ENCODE measurements at places on chromosomes 1 and 21. TPM values are rescaled to one million over a fixed set of nuclear protein-coding genes. Genes with fewer than 3 reads are reported as not detected.

The KCNA3 gene
- total RNA-seq = 16.2 TPM

The WNT2B gene
- not detected for total RNA-seq

The DMBX1 gene
- total RNA-seq = not detected

The ITLN1 gene
- total RNA-seq = not detected

The TFF2 gene
- total RNA-seq = not detected

The NOTCH2 gene
- total RNA-seq = 41.3 TPM

The SOAT1 gene
- 58.7 TPM for total RNA-seq

DNA sequence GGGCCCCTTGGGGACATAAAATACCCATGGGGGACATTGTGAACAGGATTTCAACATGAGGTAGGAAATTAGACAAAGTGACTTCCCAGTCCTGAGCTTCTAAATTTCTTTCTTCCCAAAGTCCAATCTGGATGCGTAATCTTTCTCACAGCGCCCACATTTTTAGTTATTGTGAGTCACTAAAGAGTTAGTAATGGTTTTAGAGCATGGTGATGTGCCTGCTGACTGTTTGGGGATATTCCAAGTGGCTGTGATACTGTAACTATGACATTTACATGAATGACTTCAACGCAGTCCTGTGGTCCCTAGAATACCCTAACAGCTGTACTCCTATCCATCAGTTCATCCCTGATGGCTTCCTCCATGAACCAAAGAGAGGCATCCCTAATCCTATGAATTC, 224.0 kb upstream of the COA6 start:
- H3K36me3 ChIP-seq = no peaks in the 10 kb centered on the region
- DNase-seq = no peak
- no peaks in the 10 kb centered on the region for H3K4me1 ChIP-seq

DNA sequence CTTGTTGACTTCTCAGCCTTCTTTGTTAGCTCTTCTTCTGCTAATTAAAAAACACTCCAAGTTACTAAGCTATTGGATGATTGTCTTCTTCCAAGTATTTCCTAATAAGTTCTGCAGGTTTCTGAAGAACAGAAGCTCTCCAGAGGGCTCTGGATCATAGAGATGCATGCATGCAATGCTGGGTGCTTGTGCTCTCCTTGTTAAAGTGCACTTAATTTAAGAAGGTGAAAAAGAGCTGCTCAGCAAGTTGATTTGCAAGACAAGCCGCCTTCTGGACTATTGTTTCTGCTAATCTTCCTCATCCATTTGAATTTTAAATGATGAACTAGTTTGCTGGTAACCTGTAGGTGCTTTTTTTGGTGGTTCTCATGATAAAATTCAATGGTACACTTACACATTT, 16.1 kb downstream of the RRP15 start:
- peaks cover 35% of the 10 kb centered on the region for H3K4me1 ChIP-seq
- H3K4me3 ChIP-seq = no peak overlapping the region
- H3K27ac ChIP-seq = no peak overlapping the region
- no peaks in the 10 kb centered on the region for H3K27me3 ChIP-seq

DNA sequence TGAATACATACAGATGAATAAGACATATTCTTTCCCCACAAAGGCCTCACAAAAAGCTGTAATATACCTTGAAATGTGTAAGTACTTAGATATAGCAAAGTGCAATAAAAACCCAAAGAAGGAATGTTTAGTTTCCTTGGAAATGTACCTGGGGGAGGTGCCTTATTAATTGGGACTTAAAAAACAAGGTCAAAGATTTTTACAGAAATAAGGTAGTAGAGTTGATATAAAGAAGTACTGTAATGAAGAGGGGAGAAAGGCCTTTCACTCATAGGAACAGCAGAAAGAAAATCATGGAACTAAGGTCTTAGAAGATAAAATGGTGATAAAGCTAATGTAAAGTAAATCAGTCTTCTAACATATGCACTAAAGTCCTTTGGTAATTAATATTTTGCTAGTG, 153.9 kb upstream of the B3GALT2 start:
- peaks cover 2% of the 10 kb centered on the region for H3K27me3 ChIP-seq
- H3K4me1 ChIP-seq = peaks cover 6% of the 10 kb centered on the region
- no peaks in the 10 kb centered on the region for H3K36me3 ChIP-seq
- DNase-seq = no peak
- H3K27ac ChIP-seq = no peak overlapping the region
- no peak overlapping the region for H3K4me3 ChIP-seq

GRCh38 chr1:7010534-7011200, 225.4 kb downstream of the CAMTA1 start:
- no peaks in the 10 kb centered on the region for H3K4me1 ChIP-seq
- peaks cover under 1% of the 10 kb centered on the region for H3K27me3 ChIP-seq
- H3K27ac ChIP-seq = no peak overlapping the region
- no peak for DNase-seq
- no peaks in the 10 kb centered on the region for H3K36me3 ChIP-seq
- H3K4me3 ChIP-seq = no peak overlapping the region

- DNase-seq = no peak
- H3K4me1 ChIP-seq = peaks cover 35% of the 10 kb centered on the region
- H3K4me3 ChIP-seq = no peak overlapping the region
- H3K36me3 ChIP-seq = no peaks in the 10 kb centered on the region
- no peak overlapping the region for H3K27ac ChIP-seq
- peaks cover 36% of the 10 kb centered on the region for H3K27me3 ChIP-seq
These were observed 3.5 kb downstream of the TGFB2 start for GRCh38 chr1:218348628-218349071.

DNA sequence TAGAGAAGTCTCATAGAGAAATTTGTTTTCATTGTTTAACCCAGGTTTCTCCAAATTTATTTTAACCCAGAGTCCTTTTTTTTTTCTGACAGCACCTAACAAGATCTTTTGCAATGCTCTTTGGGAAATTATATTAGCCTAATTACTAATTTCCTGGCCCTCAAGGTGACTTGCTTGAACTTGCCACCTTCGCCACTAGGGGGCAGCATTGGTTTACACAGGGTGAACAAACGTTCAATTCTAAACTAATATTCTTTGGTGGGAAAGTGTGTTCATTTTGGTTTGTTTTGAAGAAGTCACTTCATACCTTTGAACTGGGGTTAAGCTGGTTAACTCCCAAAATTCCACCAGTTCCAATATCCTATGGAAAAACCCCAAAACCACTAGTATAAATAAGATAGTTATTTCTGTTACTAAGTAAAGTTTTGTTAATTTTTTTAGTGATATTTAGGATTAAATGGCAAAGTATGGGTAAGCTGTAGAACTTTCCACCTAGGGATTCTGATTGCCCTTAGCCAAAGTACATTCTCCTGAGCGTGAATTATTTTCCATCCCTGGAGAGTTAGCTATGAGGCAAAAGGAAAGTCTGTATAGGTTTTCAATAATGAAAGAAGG, 13.0 kb downstream of the CCDC190 start:
- H3K4me3 ChIP-seq = no peak overlapping the region
- no peaks in the 10 kb centered on the region for H3K4me1 ChIP-seq
- no peak overlapping the region for H3K27ac ChIP-seq
- no peaks in the 10 kb centered on the region for H3K36me3 ChIP-seq
- peak; percentile 89 for DNase-seq

DNA sequence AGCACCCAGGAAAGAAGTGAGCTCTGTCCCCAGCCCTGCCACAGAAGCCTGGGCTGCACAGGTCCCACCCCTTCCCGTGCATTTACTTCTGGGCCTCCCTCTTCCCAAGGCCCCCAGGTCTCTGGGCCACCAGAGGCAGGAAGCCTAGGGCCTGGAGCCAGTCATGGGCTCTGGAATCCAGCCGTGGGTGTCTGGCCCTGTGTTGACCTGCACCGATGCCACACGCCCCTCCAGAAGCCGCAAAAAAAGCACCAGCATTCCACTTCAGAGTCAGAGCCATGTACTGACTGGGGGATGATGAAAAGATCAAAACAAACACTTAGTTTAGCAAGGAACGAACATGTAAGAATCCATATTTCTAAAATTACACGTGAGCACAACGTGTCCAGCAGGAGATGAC, 141.7 kb downstream of the NPHP4 start:
- no peak for DNase-seq
- H3K36me3 ChIP-seq = no peaks in the 10 kb centered on the region
- peaks cover 2% of the 10 kb centered on the region for H3K27me3 ChIP-seq
- no peaks in the 10 kb centered on the region for H3K4me1 ChIP-seq

DNA sequence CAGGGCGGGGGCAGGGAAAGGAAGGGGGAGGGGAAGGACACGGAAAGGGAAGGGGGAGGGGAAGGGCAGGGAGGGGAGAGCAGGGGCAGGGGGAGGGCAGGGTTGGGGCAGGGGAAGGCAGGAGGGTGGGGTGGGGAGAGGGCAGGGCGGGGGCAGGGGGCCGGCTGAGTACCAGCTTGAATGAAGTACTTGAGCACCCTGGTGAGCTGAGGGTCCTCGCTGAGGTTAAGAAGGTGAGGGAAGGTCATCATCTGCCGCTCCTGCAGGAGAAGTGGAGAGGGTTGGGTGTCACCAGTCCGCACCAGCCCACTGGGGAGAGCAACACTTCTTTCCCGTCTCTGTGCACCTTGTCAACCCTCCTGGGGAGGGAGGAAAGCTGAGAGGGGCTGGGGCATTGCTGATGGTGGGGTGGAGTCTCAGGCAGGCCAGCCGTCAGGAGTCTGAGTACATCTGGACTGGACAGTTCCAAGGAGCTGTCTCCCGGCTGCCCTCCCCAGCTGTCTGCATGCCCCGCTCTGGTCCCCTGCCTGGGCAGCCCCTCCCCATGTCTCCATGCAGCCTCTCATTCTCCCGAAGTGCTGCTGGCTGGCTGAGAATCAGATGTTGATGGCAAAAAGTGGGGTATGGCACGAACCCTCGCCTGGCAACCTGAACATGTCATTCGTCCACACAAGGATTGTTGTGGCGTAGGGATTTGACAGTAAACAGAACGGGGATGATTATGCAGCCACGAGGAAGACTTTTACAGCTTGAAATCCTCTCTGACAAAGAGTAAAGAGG, 70.0 kb downstream of the SCCPDH start:
- no peak overlapping the region for H3K27ac ChIP-seq
- H3K36me3 ChIP-seq = no peaks in the 10 kb centered on the region
- peaks cover 10% of the 10 kb centered on the region for H3K27me3 ChIP-seq

DNA sequence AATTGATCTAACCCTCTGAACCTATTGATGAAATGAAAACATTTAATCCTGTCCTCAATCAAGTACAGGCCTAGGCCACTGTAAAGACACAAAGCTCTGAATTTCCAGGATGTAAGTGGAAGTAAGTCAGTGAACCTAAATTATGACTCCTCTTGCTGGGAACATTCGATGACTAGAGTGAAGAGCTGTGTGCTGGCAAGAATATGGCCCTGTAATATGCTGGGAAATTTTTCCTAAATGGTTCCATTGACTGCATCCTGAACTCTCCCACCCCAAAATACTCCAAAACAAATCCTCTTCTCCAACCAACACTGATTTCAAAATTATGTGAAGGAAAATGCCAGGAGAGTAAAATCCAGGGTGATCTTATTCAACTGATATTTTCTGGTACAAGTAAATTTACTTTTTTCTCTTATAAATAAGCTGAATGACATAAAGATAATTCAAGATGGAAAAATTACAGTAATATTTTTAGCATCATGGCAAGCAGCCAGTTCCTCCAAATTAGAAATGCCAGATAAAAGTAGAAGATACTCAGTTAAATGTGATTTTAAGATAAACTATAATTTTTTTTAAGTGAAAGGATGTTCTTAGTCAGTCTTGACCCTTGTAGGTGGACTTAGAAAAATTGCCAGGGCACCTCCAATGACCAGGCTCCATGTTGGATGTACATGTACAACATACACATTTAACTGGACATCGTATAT, 269.4 kb downstream of the PTGER3 start:
- no peaks in the 10 kb centered on the region for H3K27me3 ChIP-seq
- no peak overlapping the region for H3K27ac ChIP-seq
- no peaks in the 10 kb centered on the region for H3K36me3 ChIP-seq
- no peak for DNase-seq
- no peak overlapping the region for H3K4me3 ChIP-seq

- H3K4me3 ChIP-seq = peak overlapping the region; percentile 2
- H3K4me1 ChIP-seq = peaks cover 70% of the 10 kb centered on the region
- no peaks in the 10 kb centered on the region for H3K27me3 ChIP-seq
- peak; percentile 29 for DNase-seq
- peak overlapping the region; percentile 77 for H3K27ac ChIP-seq
These were observed 10.6 kb downstream of the TXNIP start for GRCh38 chr1:145985502-145986439.

DNA sequence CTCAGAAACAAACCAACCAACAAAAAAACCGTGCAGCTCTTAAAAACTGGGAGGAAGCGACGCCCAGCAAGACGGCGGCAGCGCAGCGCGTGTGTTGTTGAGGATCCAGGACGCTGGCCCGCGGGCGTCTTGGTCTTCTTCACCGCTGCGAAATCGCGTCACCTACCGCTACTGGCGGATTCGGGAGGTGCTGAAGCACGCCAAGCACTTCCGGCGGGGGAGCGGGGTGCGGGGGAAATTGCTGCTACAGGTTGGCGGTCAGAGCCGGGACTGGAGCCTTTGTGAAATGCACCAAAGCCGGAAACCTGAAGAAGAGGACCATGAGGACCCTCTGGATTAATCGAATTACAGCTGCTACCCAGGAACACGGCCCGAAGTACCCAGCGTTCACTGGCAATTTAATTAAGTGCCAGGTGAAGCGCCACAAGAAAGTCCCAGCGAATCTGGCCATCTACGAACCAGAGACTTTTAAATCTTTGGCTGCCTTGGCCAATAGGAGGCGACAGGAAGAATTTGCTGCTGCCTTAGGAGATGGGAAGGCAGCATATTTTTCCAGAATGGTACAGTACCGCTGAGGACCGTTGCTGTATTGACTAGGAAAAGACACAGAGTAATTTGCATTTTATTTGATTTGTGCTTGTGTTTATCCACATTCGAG, 11.9 kb upstream of the RIPPLY3 start:
- H3K4me3 ChIP-seq = peak overlapping the region; percentile 26
- no peaks in the 10 kb centered on the region for H3K36me3 ChIP-seq
- peaks cover 7% of the 10 kb centered on the region for H3K4me1 ChIP-seq

DNA sequence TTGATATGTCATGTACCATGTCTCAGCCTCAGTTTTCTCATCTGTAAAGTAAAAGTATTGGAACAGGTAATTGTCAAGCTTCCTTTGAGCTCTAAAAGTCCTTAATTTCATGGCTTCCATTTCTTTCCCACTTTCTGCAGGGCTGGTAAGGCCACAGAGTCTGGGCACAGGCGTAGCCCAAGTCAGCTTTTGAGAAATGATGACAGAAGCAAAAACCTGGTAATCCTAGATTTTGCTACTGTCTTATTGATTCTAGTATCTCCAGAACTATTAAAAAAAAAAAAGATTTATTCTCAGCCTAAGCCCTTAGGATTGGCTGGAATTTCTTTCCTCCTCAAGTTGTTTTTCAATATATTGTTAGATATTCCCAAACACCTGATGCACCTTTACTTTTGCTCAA, 31.3 kb downstream of the PLXNA2 start:
- H3K36me3 ChIP-seq = no peaks in the 10 kb centered on the region
- H3K27ac ChIP-seq = no peak overlapping the region
- DNase-seq = no peak
- no peaks in the 10 kb centered on the region for H3K4me1 ChIP-seq

GRCh38 chr1:64981601-64982533, 15.5 kb upstream of the JAK1 start:
- DNase-seq = no peak
- H3K36me3 ChIP-seq = no peaks in the 10 kb centered on the region
- H3K4me1 ChIP-seq = peaks cover 16% of the 10 kb centered on the region
- no peak overlapping the region for H3K27ac ChIP-seq
- H3K27me3 ChIP-seq = no peaks in the 10 kb centered on the region
